ENCODE measurements at places on chromosomes 12 and 14.

- no peak for DNase-seq
These were observed 89.6 kb upstream of the LGR5 start for GRCh38 chr12:71349950-71350349.

DNA sequence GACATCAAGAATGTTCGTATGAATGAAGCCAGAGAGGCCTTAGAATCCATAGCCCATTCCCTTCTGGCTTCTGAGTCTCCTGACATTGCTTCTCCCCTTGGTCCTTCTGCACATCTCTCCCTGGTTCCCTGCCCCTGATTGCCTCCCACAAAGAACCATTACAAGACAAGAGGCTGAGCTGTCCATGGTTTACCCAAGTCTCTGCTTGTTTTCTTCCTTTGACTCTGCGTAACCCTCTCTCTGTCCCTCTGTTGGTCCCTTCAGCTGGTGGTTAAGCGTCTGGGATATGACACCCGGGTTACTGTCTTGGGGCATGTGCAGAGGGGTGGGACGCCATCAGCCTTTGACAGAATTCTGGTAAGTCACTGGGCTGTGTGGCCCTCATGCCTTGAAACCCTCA is 15.9 kb downstream of the PFKM start:
- no peak for DNase-seq

- no peak for DNase-seq
These were observed 21.0 kb upstream of the ABCC9 start for GRCh38 chr12:21962236-21962635.

- DNase-seq = no peak
These were observed 67.6 kb upstream of the GPATCH2L start for GRCh38 chr14:76083796-76084765.

DNA sequence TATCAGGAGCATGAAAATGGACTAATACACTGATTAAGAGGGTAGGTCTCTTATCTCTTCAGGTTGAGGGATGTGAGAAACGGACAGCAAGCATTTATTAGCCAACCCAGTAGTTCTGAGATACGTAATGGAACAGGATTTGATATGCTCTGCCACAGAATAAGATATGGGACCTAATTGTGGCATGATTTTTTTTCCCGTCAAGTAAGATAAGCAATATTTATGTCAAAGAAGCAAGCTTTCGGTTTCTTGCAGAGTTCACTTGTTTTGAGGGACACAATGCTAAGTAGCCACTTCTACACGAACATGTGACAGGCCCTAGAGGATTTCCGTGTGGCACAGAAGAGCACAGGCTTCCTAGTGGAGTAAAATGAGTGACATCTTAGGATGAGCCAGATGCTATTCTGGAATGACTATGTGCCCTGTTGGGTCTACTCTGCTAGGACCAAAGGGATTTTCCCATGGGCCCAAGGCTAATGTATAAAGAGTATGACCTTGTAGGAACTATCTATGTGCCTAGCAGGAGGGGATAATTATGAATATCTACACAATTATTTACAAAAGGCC is 57.9 kb downstream of the SLC38A1 start:
- DNase-seq = no peak

DNA sequence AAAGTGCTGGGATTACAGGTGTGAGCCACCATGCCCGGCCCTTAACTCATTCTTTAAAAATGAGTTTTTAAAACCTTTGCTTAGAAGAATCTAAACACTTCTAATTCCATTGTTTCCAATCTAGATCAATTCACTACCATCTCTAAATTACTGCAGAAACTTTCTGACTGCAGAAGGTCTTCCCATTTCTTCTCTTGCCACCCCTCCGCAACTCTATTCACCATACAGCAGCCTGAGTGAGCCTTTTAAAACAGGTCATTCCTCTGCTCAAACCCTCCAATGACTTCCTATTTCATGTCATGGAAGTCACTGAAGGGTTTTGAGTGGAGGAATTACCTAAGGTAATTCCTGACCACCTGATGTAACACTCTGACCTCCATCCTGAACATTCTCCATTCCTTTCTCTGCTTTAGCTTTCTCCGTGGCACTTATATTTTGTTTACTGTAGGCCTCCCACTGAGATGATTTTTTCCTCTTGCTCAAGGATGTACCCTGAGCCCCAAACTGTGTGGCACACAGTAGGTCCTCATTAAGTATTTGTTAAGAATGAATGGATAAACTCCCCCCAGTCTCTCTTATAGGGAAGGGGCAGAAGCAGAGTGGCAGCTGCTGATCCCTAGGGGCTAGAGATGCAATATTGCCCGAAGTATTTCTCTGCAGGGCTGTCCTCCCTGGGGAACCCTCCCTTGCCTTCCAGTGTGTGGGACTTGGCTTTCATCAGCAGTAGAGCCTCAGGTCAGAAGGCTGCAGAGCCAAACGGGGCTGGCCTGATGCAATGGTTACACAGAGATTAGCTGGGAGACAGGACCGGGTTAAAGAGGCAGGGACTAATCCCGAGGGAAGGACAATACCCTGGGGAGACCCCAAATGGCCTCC is 1.2 kb downstream of the DDIT3 start:
- peak; percentile 83 for DNase-seq

All from tibial artery (tissue), 4 donors.